ENCODE measurements at places on chromosomes 2 and 18.

DNA sequence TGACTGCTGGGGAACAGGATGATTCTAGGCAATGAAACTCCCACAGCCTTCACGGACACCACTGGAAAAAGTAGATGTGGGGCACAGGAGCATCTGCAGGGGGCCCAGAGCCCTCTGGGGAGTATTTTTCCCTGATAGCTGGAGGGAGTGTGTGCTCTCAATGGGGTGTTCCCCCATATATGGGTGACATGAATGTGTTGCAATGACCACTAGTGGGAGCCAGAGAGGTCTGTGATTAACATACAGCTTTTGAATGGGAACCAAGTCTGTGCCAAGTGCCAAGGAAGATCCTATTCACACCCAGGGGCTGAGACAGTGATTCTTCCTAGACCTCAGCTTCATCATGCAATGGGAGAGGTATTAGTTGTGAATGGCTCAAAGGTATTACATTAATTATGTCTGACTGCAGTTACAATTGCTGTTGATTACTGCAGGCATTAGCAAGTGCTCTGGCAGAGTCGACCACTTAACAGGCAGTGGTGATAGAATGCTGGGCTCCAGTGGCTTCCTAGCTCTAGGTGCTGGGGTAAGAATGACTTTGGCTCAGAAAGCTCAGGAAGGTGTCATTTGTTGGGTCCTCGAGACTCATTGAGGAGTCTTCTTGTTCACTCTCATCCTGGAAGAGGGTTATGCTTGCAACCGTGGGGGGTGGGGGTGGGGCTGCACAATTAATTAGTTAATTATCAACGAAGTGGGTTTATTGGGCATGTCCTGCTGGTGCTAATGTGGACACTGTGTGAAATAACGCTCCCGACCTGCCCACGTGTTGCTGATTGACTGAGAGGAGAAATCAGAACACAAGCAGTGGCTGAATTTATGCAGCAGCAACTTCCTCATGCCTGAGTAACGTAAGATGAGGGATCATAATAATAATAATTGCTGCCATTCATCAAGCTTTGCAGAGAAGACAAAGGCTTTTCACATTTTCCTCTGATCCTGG is 194.1 kb downstream of the CLIP4 start:
- DNase-seq = no peak

DNA sequence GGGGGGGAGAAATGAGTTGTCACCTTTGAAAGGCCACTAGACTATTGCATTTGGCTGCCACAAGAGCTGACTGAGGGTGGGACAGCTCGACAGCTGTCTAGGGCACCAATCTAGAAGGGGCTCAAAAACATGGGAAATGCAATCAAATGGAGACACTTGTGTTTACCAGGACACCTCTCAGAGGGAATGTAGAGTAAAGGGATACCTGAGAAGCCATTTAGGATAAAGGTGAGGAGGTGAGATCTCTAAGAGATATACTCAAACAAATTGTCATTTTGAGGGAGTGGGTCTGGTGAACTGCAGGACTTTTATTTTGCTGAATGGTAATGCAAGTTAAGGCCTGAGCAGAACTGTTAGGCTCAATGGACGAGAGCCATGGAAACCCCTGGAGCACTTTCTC is 159.8 kb downstream of the DDX1 start:
- DNase-seq = no peak

GRCh38 chr2:239285932-239286230 is 114.9 kb downstream of the HDAC4 start:
- DNase-seq = no peak

- no peak for DNase-seq
These were observed 198.6 kb downstream of the MEMO1 start for GRCh38 chr2:31812051-31812798.

DNA sequence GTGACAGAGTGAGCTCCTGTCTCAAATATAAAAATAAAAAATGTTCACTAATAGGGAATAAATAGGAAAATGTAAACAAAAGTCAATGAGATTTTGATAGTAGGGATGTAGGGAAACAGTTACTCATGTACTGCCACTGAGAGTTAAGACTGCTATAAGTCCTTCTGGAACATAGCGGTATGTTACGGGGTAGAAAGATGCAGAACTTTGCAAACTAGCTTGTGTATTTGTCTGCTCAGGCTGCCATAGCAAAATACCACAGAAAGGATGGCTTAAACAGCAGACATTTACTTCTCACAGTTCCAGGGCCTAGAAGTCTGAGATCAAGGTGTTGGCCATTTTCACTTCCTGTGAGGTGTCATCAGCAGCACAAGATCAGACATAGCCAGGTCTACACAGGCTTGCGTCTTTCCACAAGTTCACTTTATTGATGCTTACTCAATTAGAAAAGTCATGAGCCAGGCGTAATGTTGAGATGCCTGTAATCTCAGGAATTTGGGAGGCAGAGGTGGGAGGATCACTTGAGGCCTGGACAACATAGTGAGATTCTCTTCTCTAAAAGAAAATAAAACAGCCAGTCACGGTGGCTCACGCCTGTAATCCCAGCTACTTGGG is 8.8 kb downstream of the TXNDC2 start:
- DNase-seq = no peak

GRCh38 chr2:39150102-39150562 is 29.3 kb upstream of the SOS1 start:
- no peak for DNase-seq

- DNase-seq = no peak
These were observed 63.9 kb downstream of the SMIM21 start for GRCh38 chr18:75363446-75364225.

- no peak for DNase-seq
These were observed 23.8 kb upstream of the TNFRSF11A start for GRCh38 chr18:62301322-62301721.

DNA sequence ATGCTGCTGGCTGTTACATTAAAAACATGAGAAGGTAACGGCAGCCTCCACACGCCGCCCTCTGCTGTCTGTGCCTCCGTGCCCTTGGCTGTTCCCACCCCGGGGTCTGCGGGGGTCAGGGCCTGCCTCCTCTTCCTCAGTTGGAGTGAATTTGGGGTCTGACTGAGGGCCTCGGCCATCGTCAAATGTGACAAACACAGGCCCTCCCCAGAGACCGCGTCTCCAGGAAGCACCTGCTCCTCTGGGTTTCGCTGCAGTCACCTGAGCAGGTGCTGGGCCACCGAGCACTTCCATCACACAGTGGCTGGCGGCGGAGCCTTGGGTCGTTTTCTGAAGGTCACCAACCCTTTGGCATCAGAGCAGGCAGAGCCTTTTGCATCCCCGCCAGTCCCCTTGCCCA is 70.9 kb downstream of the NFATC1 start:
- no peak for DNase-seq

Data from right forelimb (tissue), 1 donor.